ENCODE measurements at places on chromosomes 2 and 18. TPM values are rescaled to one million over a fixed set of nuclear protein-coding genes. Genes with fewer than 3 reads are reported as not detected.
A peak's percentile ranks its signal among the peaks of the same experiment; 100 is the strongest.

- no peaks in the 10 kb centered on the region for H3K36me3 ChIP-seq
- no peak for DNase-seq
- no peaks in the 10 kb centered on the region for H3K27me3 ChIP-seq
- H3K4me3 ChIP-seq: no peak overlapping the region
- H3K4me1 ChIP-seq: no peaks in the 10 kb centered on the region
- H3K27ac ChIP-seq: no peak overlapping the region
Measured at GRCh38 chr18:73653827-73654226, 493.8 kb downstream of the FBXO15 start.

DNA sequence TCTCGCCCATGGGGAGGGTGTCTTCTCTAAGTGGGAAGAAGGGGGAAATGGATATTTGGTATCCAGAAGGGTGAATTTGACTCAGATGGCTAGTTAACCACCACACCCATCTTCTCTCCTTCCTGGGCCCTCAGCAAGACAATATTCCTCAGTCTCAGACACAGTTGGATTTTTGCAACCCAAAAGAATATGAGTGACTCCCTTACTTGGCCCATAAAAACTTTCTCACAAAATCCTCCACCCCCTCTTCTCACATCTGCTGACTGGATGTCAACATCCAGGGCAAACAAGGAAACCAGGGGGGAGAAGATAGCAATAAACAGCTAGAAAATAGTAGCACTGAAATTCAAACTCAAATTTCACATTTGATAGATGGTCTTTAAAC is 35.3 kb upstream of the GCC2 start:
- no peak overlapping the region for H3K27ac ChIP-seq
- no peak for DNase-seq
- H3K4me1 ChIP-seq: no peaks in the 10 kb centered on the region

GRCh38 chr2:145194673-145195072 is 674.8 kb upstream of the ZEB2 start:
- no peaks in the 10 kb centered on the region for H3K27me3 ChIP-seq
- no peak overlapping the region for H3K27ac ChIP-seq
- no peak overlapping the region for H3K4me3 ChIP-seq

GRCh38 chr2:11953258-11953657 is 206.8 kb downstream of the LPIN1 start:
- no peaks in the 10 kb centered on the region for H3K36me3 ChIP-seq
- no peak overlapping the region for H3K27ac ChIP-seq
- H3K27me3 ChIP-seq: no peaks in the 10 kb centered on the region
- H3K4me3 ChIP-seq: no peak overlapping the region
- no peaks in the 10 kb centered on the region for H3K4me1 ChIP-seq

Gene UGT1A6
- 3.7 TPM for total RNA-seq

GRCh38 chr2:233223059-233223894 is 28.2 kb upstream of the ATG16L1 start:
- H3K36me3 ChIP-seq: no peaks in the 10 kb centered on the region
- no peak overlapping the region for H3K4me3 ChIP-seq
- no peak for DNase-seq
- H3K27me3 ChIP-seq: no peaks in the 10 kb centered on the region
- no peaks in the 10 kb centered on the region for H3K4me1 ChIP-seq

- H3K27ac ChIP-seq: no peak overlapping the region
- no peaks in the 10 kb centered on the region for H3K4me1 ChIP-seq
- no peak for DNase-seq
- H3K4me3 ChIP-seq: no peak overlapping the region
- H3K36me3 ChIP-seq: no peaks in the 10 kb centered on the region
- H3K27me3 ChIP-seq: no peaks in the 10 kb centered on the region
Measured at GRCh38 chr2:47238638-47239037, 83.5 kb upstream of the STPG4 start.

GRCh38 chr2:237122214-237122666 is 36.6 kb downstream of the COPS8 start:
- DNase-seq: peak; percentile 44
- H3K36me3 ChIP-seq: no peaks in the 10 kb centered on the region
- H3K4me1 ChIP-seq: no peaks in the 10 kb centered on the region

Data from thyroid gland (tissue), 4 donors.